ENCODE measurements at places on chromosomes 7 and 10.

DNA sequence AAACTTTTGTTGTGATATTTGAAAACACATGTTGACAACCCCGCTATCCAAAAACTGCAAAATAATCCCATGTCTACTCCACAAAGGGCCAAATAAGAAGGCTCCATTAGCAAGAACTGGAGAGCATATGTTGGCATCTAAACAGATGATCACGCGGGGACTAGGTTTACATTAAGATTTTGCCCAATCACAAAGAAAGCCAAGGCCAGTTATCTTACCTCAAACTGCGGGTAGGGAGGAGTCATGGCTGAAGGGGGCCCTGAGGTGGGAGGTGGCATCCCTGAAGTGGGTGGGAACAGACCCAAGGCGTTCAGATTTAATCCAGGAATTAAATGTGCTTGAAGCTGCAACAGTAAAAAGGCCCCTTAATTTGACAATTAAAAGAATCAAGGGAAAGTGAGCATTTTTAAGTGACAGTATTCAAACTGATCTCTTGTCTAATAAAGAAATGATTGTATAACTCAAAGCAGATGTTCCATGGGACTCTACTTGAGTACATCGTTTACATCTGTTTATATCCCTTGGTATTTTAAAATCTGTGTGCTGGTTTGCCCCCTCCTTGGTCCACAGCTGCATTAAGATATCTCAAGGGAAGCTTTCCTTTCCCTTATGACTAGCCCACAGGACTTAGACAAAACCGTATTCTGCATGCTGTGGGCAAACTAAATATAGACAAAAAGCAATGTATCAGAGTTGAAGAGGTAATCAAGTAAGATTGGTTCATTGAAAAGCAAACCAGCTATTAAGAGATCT is 42.9 kb downstream of the MALSU1 start:
- no peak for DNase-seq

DNA sequence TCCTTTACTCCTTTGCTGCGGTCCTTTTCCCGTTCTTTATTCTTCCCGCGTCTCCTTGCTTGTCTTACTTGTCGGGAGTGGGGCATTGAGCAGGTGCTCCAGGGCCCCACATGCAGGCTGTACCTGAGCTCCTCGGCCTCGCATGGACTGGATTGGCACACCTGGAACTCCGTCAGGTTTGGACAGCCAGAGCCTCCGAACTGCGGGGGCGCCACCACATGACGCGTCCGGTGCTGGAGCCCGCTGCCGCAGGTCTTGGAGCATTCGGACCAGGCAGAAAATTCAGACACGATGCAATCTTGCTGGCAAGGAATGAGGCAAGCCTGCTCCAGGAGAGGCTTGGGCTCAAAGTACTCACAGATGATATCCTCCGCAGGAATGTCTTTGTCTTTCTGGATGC is 195.7 kb downstream of the THSD7A start:
- DNase-seq, result no peak

DNA sequence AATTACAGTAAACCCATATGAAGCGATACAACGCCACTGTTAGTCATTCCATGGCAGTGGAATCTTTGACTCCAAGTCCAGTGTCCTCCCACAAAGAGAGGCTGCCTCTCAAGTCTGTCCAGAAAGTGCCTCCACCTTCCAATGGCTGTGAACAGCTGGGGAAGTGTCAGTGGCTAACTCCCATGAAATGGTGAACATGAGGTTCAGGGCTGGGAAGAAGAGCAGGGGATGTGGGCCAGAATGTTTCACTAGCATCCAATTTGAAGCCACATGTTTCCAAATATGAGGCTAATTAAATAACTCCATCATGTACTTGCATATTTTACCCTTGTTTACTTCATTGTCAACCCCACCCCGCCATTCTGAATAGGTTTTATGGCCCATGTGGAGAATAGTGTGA is 53.1 kb upstream of the CHST15 start:
- DNase-seq, result no peak

DNA sequence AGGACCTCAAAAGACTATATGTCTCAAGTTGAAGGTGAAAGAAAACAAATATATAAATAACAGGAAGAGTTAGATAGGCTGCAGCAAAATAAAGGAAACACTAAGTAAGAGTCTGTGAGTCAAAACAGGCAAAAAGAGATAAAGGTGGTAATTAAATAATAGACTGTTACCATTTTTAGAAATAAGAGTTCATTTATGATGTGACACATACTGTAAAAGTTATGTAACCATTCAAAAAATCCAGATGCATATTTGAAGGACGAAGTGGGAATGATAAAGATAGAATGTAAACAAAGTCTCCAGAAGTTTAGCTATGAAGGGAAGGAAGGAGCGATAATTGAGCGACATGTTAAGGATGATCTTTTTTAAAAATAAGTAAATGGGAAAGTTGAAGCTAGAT is 50.5 kb downstream of the HECTD2 start:
- no peak for DNase-seq

All from left hindlimb (tissue), 1 donor.